Omental fat pad (tissue), 4 donors: ENCODE measurements at places on chromosomes 6 and 20.

- DNase-seq: no peak
Observed at GRCh38 chr6:19719691-19720128, 117.5 kb upstream of the ID4 start.

- no peak for DNase-seq
Observed at GRCh38 chr6:33623895-33624381, 2.8 kb downstream of the ITPR3 start.

GRCh38 chr6:26330859-26331217 is 34.2 kb upstream of the BTN3A2 start:
- DNase-seq: no peak

DNA sequence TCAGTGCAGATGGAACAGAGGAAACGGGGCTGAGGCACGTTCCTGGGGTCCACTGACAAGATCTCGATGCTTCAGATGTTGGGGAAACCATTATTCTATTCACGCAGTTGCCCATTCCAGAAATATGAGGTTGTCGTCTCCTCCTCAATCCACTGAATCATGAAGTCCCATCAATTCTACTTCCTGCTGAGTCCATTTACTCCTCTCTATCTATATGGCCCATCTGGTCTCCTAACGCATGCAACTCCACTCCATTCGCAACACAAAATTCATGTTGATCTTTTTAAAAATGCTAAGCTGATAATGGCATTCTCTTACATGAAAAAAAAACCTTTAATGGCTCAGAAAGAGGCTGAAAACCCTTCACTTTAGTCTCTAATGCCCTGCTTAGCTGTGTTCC is 37.5 kb downstream of the MAP3K5 start:
- DNase-seq: no peak

- DNase-seq: no peak
Observed at GRCh38 chr20:34515484-34516246, 557 bp upstream of the DYNLRB1 start.
